Fibroblast of the conjunctiva (primary cell): ENCODE measurements at places on chromosomes 2 and 18.

- DNase-seq = no peak
Observed at GRCh38 chr2:239309398-239310245, 91.2 kb downstream of the HDAC4 start.

GRCh38 chr2:31426096-31426495 is 11.6 kb upstream of the XDH start:
- no peak for DNase-seq

DNA sequence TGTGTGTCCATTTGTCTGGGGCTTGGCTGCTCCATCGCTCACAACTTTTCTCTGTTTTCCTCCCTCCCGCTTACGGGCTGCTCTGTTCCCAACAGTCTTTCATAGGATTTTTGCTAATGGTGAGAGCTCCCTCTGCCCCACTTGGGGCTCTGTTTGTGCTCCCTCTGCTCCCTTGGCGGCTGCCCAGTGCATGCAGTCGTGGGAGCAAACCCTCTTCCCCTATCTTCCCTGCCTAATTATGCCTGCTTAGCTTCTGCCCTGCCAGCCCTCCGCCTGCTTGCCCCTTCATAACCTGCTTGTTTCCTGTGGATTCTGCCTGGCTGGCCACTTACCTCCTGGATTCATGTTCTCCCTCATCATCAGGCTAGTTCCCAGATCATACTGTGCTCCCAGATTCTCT is 6.6 kb upstream of the KRTCAP3 start:
- DNase-seq = no peak

DNA sequence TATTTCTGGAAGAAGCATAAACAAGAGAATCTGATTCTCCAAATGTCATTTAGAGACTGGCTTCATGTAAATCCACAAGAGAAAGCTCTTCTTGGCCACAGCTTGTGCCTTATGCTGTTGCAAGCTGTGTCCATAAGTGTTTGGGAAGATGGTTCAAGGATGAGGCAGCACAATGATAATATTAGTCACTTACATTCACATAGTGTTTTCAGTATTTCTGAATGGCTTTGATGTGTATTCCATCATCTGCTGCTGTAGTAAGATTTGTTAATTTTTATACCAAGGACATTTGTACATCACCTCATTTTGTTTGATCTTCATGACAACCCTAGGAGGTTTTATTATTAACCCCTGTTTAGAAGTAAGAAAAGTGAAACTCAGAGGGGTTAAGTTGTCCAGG is 29.9 kb downstream of the CREG2 start:
- no peak for DNase-seq

DNA sequence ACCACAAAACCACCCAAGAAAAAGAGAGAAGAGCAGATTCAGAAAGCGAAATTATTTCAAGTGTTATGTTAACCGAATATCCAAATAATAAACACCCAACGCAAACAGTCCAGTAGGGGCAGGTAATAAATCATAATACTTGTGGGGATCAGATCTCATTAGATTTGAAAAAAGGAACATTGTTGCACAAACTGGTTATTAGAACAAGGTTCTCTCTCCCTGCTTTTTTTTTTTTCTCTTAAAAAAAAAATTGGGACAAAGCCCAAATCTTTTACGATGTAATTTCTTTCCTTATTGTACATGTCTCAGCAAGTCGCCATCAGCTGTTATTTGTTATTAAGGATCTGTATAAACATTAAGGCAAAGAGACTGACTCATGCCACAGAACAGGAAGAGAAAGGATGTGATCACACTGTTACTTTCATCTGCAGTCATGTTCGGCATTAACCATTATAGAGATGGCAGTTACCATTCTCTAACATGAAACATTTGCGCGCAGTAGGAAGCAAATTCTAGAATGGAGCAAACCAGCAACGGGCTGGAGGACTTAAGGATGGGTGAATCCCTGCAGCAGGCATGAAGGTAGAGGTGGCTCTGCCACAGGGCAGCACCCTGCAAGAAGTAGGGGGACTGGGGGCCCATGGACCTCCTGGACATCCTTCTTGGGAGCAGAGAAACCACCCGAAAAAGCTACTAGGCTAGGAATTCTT is 42.0 kb downstream of the EPHA4 start:
- DNase-seq = peak; percentile 70

- DNase-seq = no peak
Observed at GRCh38 chr18:61582202-61582710, 249.0 kb downstream of the CDH20 start.

GRCh38 chr2:211347328-211347727 is 790.9 kb downstream of the CPS1 start:
- no peak for DNase-seq

DNA sequence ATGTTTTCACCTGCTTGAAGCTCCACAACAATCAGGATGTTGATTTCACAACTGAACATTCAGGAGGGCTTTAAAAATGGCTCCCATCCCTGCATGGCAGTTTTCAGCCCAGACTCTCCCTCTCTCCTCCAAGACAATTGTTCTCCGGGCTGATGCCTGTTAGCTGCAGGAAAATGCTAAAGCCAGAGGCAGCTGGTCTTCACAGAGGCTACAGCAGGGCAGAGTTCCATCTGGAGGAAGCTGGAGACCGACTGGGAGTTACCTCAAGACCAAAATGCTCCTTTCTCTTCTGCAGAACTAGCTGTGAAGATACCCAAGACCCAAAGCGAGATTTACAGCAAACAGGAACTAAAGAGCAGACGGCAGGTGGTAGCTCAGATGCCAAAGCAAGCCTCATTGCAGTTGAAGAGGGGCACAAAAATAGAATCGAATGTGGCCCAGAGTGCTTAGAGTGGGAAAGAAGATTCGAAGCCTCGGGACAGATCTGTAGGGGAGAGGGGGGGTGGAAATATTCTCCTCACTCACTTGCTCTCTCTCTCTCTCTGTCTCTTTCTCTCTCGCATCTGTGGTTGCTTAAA is 423.6 kb downstream of the ZNF521 start:
- no peak for DNase-seq

DNA sequence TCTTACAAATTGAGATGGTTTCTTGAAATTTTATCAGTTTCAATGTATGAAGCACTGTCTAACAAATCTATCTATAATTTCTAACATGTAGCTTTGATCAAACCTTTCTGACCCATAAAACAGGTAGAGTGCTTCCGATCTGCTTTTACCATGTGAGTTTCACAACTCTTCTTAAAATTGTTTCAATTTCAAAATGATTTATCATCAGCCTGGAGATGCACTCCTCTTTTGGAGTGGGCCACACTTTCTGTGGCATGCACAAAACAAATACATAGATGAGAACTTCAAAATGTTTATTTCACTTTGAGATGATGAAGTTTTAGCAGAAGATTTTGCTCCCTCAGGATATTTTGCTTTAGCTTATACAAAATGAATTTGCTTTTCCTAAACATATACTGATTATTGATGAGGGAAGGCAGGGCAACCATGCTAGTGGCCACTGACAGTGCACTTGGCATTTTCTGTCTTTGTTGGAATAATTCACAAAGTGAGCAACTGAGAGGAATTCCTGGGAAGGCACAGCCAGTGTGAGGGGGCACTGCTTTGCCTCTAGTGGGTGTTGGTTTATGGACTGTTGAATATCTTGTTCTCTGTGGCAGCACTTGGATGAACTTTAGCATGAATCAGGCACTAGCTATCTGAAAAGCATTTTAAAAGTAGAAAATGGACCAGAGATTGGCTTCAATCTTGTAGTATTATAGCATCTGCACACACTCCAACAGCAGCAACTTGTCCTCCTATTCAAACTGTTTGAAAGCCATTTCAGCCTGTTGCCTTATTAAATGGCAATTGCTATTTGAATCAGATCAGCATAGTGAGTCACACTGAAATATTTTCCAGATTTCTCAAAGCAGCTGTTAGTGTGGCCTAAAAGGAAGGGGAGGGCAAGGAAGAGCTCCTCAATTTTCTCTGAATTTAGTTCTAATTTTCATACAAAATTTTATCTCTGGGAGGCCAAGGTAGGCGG is 193.2 kb downstream of the CCDC85A start:
- no peak for DNase-seq

DNA sequence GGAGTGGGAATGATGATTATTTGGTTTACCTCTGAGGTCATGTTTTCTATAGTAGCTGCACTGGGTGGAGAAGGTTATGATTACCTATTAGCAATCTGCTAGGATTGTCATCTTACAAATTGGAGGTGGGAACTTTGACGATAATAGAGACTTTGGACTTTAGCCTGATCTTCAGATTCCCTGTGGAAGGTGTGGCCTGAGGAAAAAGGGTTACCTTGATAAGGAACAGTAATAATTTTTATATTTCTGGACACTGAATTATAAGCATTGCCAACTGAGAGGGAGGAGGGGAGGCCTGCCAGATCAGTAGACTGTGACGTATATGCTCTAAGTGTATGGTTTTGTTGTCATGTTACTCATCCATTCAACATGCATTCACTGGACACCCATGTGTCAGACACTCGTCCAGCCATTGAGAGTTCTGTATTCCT is 183.4 kb upstream of the FOSL2 start:
- DNase-seq = no peak

DNA sequence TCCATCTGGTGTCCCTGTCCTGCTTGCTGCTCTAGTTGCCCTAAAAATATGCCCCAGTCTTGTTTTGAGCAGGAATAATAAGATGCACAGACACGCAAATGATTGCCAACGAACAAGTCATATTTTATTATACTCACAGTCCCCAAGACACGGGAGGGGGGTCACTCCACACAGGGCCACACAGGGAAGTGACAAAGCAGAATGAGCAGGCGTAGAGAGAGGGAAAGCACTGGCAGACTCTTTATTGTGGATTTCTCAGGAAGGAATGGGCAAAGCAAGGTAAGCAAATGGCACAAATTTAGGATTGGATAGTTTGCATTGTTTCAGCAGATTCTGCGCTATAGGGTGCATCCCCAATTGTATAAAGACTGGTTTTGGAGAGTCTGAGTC is 20.7 kb upstream of the ZDBF2 start:
- DNase-seq = no peak

DNA sequence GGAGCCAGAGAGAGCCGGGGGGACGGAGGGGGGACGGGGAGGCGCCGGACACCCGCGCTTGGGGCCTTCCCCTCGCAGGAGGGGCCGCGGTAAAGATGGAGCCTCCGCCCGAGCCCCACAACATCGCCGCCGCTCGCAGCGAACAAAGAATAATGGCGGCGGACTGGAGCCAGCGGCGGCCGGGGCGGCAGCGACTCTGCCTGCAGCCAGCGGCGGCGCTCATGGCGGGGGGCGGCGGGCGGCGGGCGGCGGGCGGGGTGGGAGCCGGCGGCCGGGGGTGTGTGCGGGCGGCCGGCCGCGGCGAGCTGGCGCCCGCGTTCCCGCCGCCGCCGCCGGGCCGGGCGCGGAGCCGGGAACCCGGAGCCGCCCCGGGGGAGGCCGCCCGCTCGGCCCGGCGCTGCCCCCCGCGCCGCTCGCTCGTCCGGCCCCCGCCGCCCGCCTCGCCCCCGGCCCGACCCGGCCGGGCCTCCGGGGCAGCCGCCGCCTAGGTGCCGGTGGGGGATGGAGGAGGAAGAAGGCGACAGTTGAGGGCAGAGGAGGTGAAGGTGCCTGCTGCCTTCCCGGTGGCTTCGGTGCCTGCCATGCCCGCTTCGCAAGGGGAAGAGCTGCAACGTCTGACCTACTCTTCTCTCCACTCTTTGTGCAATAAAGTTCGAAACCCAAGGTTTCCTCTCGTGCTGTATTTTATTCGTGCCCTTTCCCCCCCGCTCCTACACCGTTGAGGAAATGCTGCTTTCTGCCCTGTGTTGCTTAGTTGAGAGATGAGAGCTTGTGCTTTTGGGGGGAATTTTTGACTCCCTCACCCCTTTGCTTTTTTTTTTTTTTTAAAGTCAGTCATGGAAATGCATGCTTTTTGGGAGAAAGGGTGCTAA is 634 bp downstream of the CREB1 start:
- no peak for DNase-seq

DNA sequence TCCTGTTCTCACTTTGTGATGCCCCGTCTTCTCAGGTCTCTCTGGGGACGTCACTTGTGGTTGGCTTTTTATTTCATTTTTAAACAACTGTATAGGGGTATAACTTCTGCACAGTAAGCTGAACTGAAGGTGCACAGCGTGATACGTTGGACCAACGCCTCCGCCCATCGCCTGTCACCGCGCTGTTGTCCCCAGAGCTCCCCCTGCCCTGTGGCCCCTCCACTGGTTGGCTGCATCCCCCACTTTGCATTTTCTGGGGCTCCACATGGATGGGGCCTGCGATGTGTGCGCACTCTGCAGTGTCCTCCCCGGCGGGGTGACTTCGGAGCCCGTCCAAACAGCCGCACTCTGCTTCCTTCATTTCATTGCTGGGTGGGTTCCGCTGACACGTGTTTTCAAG is 14.3 kb downstream of the GPR35 start:
- no peak for DNase-seq

DNA sequence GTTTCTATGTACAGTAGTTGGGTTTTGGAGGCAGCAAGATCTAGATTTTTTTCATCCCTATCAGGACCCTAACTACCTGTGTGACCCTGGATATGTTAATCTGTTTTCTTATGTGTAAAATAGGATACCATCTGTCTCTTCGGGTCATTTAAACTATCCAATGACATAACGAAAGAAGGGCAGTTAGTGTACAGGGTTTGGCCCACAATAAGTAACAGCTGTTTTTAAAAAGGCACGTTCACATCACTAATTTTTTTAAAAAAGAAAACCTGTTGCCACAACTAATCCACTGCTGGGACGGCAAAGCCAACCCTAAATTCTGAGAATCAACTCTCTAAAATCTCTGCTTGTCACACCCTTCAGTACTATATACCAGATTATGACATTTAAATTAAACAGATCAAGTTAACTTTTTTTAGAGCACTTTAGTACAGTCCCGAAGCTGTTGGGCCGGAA is 869 bp downstream of the USP40 start:
- DNase-seq = no peak

- DNase-seq = peak; percentile 9
Observed at GRCh38 chr2:44886414-44886813, 55.1 kb upstream of the SIX3 start.

DNA sequence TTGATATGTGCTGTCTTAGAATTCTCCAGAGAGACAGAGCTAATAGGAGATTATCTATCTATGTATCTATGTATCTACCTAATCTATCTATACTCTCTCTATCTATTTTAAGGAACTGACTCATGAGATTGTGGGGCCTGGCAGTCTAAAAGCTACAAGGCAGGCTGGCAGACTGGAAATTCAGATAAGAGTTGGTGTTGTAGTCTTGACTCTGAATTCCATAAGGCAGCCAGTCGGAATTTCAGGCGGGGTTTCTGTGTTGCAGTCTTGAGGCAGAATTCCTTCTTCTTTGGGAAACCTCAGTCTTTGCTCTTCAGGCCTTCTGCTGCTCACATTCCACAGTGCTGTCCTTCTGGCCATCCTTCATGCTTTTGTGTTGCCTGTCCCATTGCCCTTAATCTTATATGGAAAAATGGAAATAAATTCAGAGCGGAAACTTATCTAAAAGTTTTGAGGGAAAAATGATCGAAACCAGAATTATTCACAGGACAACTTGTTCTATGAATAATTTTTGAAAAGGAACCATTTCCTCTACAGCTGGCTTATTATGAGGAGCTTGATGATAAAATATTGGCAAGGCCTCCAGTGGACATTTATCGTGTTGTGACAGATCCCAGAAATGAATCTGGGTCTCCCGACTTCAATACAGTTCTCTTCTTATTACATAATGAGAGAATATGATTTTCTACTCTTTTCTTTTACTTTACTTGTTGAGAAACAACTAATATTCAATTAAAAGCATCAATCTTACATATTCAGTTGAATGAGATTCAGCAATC is 10.8 kb downstream of the IL1RL1 start:
- DNase-seq = no peak

- peak; percentile 41 for DNase-seq
Observed at GRCh38 chr2:120675460-120676130, 60.1 kb upstream of the GLI2 start.
